ENCODE measurements at places on chromosomes 11 and 22. TPM values are rescaled to one million over a fixed set of nuclear protein-coding genes. Genes with fewer than 3 reads are reported as not detected.

DNA sequence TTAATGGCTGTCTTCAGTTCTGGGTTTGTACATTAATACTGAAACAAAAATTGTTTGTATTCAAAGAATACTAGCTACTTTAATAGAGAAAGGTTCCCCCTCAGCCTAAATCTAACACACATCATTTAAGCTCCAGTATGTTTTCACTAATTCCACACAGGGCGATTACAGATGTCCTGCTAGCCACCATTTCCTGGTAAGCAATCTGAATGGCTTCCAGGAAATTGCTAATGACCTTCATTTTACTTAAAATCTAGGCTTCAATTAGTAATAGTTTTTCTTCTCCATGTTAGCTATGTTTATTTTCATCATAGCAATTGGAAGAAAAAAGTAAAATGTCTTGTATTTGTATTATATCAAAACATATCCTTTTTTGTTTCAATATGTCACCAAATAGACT is 132.8 kb downstream of the SOX6 start:
- no peak for DNase-seq

Gene UCP2
- 19.8 TPM for total RNA-seq

DNA sequence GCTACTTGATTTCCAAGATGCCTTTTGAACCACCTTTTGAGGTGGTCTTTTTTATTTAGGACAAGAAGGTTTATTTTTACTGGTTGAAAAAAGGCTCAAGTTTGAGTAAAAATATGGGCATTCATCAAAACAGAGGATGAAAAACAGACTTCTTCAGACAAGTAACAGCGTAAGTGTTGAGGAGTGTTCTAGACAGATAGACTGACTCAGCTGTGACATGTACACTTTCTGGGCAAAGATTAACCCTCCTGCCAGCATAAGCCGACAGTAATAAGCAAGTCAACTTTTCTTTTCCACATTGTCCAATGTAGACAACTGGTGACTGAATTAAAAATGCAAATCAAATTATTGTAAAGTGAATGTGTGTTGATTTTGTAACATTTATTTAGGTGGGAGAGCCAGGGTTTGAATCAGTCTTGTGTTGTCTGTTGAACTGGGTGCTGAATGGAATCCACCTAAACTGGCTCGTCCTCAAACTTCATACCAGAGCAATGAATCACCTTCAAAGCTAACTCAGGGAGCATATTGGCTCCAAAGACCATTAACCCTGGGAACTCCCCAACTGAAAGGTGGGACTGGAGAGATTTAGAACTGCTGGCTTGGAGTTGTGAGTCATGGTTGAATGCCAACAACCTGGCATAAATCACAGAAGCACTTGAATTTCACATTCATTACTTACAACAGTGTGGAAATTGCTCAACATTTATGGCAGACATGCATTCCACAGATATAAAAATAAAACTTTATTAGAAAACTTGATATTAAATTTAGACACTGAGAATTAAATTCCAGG is 377.0 kb downstream of the ETS1 start:
- DNase-seq = no peak

- DNase-seq = no peak
These were observed 20.6 kb downstream of the BCO2 start for GRCh38 chr11:112195951-112196351.

GRCh38 chr22:49218142-49218541 is 609.5 kb downstream of the BRD1 start:
- DNase-seq = no peak

Gene SSTR3
- not detected for total RNA-seq

DNA sequence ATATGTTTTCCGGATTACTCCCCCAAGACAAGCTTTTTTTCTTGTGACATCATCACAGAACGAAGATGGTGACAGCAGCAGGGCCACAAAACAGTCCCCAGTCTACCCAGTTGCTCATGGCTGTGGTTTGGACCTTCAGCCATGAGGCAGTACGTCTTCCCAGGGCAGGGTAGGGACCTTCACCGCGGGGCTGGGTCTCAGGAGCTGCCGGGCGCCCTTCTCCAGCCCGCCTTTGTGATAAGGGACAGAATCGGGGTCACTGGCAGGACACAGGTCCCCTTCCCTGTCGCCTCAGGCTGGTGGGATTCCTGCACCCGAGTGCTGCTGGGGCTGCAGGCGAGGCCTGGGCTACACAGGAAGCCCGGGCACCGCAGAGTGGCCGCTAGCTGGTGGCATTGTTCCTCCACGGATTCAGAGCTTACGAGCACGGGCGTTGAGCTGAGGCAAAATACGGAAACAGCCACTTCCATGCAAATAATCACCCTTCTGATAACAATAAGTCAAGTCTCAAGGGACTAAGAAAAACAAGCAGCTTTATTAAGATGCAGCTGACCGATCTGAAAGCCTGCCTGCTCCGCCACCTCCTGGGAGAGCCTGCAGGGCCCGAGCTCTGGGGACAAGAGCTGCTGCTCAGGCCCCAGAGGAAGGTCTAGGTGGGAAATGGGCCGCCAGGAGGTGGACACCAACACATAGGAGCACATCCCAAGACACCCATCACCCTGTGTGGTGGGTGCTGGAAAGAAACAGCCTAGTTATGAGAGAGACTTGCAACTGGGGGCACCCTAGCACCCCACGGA is 12.3 kb downstream of the TBX1 start:
- DNase-seq = no peak

Gene SERHL2
- total RNA-seq = 5.0 TPM
